ENCODE measurements at places on chromosomes 3 and 15.

- DNase-seq = no peak
Observed at GRCh38 chr3:31004025-31004678, 109.7 kb upstream of the GADL1 start.

- DNase-seq = no peak
Observed at GRCh38 chr3:179760944-179761343, 108.1 kb downstream of the USP13 start.

GRCh38 chr15:71111950-71112349 lies 3.3 kb upstream of the THSD4 start:
- no peak for DNase-seq

GRCh38 chr15:37921527-37922385 lies 12.7 kb upstream of the TMCO5A start:
- no peak for DNase-seq

- peak; percentile 16 for DNase-seq
Observed at GRCh38 chr15:52783929-52784798, 6.0 kb downstream of the ONECUT1 start.
